Kidney (tissue), 22 donors: ENCODE measurements at places on chromosomes 16 and 17. TPM values are rescaled to one million over a fixed set of nuclear protein-coding genes. Genes with fewer than 3 reads are reported as not detected.

DNA sequence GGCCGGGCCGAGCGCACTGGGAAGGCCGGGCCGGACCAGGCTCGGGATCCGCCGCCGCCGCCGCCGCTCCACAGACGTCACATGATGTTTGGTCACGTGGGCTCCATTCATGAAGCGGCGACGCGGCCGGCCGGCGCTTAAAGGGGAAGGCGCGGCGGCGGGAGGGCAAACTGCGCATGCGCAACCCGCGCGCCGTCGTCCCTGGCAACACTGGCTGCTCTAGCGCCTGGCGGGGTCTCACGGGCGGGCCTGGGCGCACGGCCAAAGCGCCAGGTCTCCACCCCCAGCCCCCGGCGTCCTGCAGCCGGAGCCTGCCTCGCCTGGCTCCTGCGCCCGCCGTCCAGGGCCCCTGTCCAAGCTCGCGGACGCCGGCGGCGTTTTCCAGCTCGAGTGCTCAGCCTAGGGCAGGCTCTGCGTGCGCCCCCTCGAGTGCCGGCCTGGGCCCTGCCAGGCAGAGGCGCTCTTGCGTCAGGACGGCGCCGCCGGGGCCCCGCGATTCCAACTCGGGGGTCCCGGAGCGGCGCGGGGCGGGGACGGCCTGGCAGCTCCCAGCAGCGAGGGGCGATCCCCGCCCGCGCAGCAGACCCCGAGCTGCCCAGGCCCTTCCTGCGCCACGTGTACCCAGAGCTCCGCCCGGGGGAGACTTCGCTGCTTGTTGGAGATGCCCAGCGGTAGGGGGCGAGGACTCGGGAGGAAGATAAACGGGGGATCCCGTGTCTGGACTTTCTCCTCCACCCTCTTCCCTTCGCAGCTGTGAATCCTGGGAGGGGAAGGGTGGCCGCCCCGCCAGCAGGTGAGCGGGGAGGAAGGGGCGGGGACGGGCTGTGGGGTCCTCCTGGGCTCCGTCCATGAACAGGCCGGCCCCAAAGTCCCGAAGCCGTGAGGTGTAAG is at the start of gene MAFG:
TSS of gene MAFG (minus strand) at position 83 of the 891 bp plus-strand sequence. CDS start 4,550 bp downstream, outside the sequence.
- H3K4me1 ChIP-seq, result peaks cover 33% of the 10 kb centered on the region
- H3K36me3 ChIP-seq, result no peaks in the 10 kb centered on the region
- peak within 1 kb of the TSS; percentile 91 for H3K27ac ChIP-seq
- peak within 1 kb of the TSS; percentile 59 for H3K4me3 ChIP-seq
- H3K27me3 ChIP-seq, result no peaks in the 10 kb centered on the region
- peak; percentile 95 for DNase-seq

GRCh38 chr17:67281053-67281452 is 36.1 kb upstream of the HELZ start:
- no peak for DNase-seq
- H3K27ac ChIP-seq, result no peak overlapping the region
- H3K36me3 ChIP-seq, result no peaks in the 10 kb centered on the region
- no peaks in the 10 kb centered on the region for H3K4me1 ChIP-seq
- H3K27me3 ChIP-seq, result no peaks in the 10 kb centered on the region

The CMIP gene
- total RNA-seq, result 65.7 TPM

GRCh38 chr17:49511810-49512209 is 16.7 kb downstream of the NGFR start:
- no peak for DNase-seq
- H3K27ac ChIP-seq, result no peak overlapping the region
- H3K36me3 ChIP-seq, result no peaks in the 10 kb centered on the region
- H3K27me3 ChIP-seq, result no peaks in the 10 kb centered on the region
- no peaks in the 10 kb centered on the region for H3K4me1 ChIP-seq

GRCh38 chr16:56345406-56346050 is 79.8 kb downstream of the AMFR start:
- H3K27me3 ChIP-seq, result no peaks in the 10 kb centered on the region
- H3K36me3 ChIP-seq, result no peaks in the 10 kb centered on the region
- no peak overlapping the region for H3K4me3 ChIP-seq
- no peaks in the 10 kb centered on the region for H3K4me1 ChIP-seq
- DNase-seq, result no peak
- no peak overlapping the region for H3K27ac ChIP-seq

- H3K4me1 ChIP-seq, result no peaks in the 10 kb centered on the region
- DNase-seq, result peak; percentile 49
- no peaks in the 10 kb centered on the region for H3K27me3 ChIP-seq
- H3K4me3 ChIP-seq, result peak overlapping the region; percentile 60
- H3K27ac ChIP-seq, result no peak overlapping the region
- no peaks in the 10 kb centered on the region for H3K36me3 ChIP-seq
Measured at GRCh38 chr17:4806456-4806776, 536 bp upstream of the PLD2 start.
